ENCODE measurements at places on chromosomes 6 and 20.

GRCh38 chr20:60362531-60362930 is 404.3 kb downstream of the CDH26 start:
- no peaks in the 10 kb centered on the region for H3K36me3 ChIP-seq
- H3K4me3 ChIP-seq, result no peak overlapping the region
- no peaks in the 10 kb centered on the region for H3K4me1 ChIP-seq
- no peak for DNase-seq
- no peaks in the 10 kb centered on the region for H3K27me3 ChIP-seq
- H3K27ac ChIP-seq, result no peak overlapping the region

- no peak overlapping the region for H3K27ac ChIP-seq
- no peaks in the 10 kb centered on the region for H3K36me3 ChIP-seq
- peaks cover 14% of the 10 kb centered on the region for H3K4me1 ChIP-seq
Observed at GRCh38 chr20:41598719-41599118, 19.5 kb downstream of the CHD6 start.

GRCh38 chr6:119110601-119111548 is 32.4 kb upstream of the FAM184A start:
- no peaks in the 10 kb centered on the region for H3K27me3 ChIP-seq
- H3K27ac ChIP-seq, result no peak overlapping the region
- no peaks in the 10 kb centered on the region for H3K4me1 ChIP-seq
- H3K4me3 ChIP-seq, result no peak overlapping the region

GRCh38 chr6:168113226-168113625 is 34.2 kb upstream of the FRMD1 start:
- H3K36me3 ChIP-seq, result no peaks in the 10 kb centered on the region
- no peaks in the 10 kb centered on the region for H3K27me3 ChIP-seq
- H3K4me1 ChIP-seq, result no peaks in the 10 kb centered on the region
- no peak for DNase-seq
- no peak overlapping the region for H3K4me3 ChIP-seq

- H3K27ac ChIP-seq, result no peak overlapping the region
- no peak overlapping the region for H3K4me3 ChIP-seq
- peaks cover 2% of the 10 kb centered on the region for H3K4me1 ChIP-seq
- DNase-seq, result no peak
- no peaks in the 10 kb centered on the region for H3K27me3 ChIP-seq
- peaks cover 14% of the 10 kb centered on the region for H3K36me3 ChIP-seq
Observed at GRCh38 chr6:108983151-108983550, 111.5 kb downstream of the SESN1 start.

DNA sequence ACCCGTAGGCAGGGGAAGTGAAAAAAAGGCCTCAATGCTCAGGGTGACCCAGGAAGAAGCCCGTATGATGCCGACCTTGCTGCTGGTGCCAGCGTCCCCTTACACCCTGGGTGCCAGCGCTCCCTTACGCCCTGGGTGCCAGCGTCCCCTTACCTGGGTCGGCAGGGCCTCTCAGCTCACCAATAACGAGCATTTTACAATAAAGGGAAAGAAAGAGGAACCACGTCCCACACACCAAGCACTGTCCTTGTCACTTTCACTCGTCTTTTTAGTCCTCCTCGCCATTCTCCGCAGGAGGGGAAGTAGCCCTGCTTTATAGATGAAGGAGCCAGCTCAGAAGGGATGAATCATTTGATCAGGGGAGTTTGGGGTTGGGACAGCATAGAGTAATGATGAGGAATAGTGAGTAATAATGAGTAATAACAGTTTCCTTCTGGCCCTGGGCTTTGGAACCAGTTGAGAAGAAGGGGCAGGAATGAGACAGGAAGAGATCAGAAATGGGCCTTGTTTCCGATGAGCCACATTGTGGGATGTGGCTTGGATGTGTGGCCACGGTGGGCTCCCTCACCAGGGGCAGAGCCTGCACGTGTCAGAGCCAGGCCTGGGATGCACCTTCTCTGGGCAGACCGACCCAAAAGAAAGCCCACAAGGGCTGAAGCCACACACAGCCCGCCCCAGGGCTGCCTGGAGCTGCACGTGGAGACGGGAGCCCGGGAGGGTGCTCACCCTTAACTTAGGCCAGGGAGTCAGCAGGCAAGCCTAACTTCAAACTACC is 75.7 kb downstream of the SYNJ2 start:
- no peak for DNase-seq
- H3K36me3 ChIP-seq, result no peaks in the 10 kb centered on the region
- no peaks in the 10 kb centered on the region for H3K27me3 ChIP-seq
- peaks cover 28% of the 10 kb centered on the region for H3K4me1 ChIP-seq
- H3K27ac ChIP-seq, result no peak overlapping the region

DNA sequence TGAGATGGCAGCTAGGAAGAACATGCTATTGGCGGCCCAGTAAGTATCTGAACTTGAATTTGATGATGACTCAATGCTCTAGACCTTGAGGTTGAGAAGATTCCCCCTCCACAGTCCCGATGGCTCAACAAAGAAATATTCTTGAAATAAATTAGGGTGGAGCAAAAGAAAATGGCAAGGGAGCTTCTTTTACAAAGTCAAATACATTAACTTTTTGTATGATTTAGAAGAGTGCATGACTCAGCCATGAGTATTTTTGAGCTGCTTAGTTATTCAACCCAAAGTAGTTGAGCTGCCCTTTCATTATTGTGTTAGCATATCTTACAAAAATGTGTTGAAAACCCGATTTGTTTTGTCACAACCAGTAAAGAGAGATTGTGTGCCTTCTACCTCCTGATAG is 7.6 kb downstream of the TFAP2C start:
- no peak for DNase-seq
- no peak overlapping the region for H3K4me3 ChIP-seq
- peaks cover 6% of the 10 kb centered on the region for H3K36me3 ChIP-seq
- peaks cover 12% of the 10 kb centered on the region for H3K4me1 ChIP-seq
- H3K27me3 ChIP-seq, result no peaks in the 10 kb centered on the region

DNA sequence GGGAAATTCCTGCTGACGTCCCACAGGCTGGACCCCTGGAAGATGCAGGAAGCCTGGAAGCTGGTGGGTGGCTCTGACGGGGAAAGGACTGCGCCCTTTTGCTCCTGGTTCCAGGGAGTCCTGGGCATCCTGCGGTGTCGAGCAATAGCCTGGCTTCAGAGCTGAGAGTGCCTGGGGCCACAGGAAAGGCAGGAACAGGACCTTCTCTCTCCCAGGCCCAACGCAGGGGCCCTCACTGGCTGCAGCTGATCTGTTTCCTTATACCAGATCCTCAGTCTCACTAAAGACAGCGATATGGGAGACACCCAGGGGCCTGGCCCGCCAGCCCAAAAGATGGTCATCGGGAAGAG is 1.4 kb downstream of the B3GALT4 start:
- H3K4me1 ChIP-seq, result peaks cover 34% of the 10 kb centered on the region
- H3K36me3 ChIP-seq, result peaks cover 20% of the 10 kb centered on the region
- no peaks in the 10 kb centered on the region for H3K27me3 ChIP-seq
- no peak overlapping the region for H3K27ac ChIP-seq

DNA sequence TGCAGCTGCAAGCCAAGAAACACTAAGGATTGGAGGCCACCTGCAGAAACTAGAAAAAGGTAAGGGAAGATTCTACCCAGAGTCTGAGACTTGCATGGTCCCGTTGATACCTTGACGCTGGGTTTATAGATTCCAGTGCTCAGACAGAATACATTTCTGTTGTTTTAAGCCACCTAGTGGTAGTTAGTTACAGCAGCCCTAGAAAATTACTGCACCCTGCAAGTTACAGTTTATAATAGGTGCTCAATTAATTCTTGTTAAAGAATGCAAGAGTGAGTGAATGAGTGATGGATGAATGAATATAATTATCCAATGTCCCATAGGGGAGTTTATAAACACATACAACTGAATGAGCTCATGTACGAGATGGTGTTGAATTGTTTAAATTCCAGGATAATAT is 453.1 kb upstream of the SLC35B3 start:
- H3K27ac ChIP-seq, result no peak overlapping the region
- no peak for DNase-seq
- H3K36me3 ChIP-seq, result no peaks in the 10 kb centered on the region
- H3K4me3 ChIP-seq, result no peak overlapping the region

DNA sequence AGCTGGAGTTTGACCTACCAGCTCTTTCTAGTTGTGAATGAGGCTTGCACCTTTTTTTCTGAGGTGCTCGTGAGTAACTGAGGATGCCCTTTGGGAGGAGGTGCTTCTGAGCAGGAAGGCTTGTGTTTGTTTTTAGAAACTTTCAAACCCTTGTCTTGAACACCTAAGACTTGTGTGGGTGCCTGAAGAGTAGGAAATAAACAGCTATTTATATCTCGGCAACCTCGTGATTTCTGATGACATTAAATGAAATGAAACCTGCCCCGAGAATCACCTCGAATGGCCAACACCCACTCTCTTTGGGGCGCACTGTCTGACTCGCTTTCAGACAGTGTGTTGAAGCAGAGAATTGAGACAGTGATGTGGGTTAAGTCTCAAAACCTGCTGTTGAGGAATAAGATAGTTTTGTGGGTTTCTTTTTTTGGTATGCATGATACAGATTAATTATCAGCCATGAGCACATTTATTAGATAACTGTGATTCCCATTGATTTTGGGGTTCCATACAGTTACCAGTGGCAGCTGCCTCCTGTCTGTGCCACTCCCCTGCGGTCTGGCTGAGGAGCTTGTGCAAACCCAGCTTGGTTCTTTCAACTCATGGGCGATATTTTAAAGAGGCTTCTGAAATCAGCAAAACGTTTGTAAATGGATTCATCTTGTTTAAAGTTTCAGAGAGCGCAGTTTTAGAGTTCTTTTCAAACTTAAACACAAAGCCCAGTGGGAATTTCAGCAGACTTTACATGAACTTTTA is 8.4 kb downstream of the IRF4 start:
- no peaks in the 10 kb centered on the region for H3K27me3 ChIP-seq
- H3K27ac ChIP-seq, result no peak overlapping the region
- H3K36me3 ChIP-seq, result no peaks in the 10 kb centered on the region
- DNase-seq, result no peak
- no peak overlapping the region for H3K4me3 ChIP-seq

DNA sequence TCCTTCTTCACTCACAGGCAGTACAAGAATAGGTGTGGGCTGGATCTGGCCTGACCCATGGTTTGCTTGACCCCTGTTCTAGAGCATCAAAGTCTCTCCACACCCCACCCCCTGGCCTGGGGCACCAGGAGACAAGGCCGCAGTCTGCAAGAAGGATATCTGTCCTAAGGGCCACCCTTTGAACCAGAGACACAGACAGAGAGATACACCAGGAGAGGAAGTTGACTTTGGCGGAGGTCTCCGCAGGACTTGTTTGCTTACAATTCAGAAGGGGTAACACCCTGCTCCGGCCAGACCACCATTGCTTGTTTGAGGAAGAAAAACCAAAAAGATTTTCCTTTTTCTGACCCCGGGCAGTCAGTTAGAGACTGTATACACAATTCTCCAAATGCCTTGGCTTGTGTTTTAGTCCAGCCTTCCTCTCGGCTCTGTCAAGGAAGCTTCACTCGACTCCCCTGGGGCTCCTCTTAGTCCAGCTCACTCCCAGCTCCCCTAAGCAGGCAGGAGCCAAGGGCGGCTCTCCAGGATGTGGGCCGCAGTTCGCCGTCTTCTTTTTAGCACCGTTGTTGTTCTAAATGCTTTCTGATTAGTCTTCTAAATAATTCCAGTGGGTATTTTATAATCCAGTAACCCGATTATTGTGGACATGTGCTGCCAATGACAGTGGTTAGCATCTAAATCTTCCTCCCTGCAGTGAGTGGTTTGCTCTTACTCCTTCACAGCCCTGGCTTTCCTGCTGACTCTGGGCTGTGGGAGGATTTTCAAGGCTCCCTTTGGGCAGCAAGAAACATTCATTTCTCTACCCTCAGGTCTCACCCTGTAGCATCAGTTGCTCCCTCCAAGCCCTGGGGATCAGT is 58.6 kb upstream of the MRPS10 start:
- H3K4me3 ChIP-seq, result no peak overlapping the region
- H3K27ac ChIP-seq, result no peak overlapping the region
- H3K4me1 ChIP-seq, result peaks cover 27% of the 10 kb centered on the region
- no peak for DNase-seq
- no peaks in the 10 kb centered on the region for H3K27me3 ChIP-seq

DNA sequence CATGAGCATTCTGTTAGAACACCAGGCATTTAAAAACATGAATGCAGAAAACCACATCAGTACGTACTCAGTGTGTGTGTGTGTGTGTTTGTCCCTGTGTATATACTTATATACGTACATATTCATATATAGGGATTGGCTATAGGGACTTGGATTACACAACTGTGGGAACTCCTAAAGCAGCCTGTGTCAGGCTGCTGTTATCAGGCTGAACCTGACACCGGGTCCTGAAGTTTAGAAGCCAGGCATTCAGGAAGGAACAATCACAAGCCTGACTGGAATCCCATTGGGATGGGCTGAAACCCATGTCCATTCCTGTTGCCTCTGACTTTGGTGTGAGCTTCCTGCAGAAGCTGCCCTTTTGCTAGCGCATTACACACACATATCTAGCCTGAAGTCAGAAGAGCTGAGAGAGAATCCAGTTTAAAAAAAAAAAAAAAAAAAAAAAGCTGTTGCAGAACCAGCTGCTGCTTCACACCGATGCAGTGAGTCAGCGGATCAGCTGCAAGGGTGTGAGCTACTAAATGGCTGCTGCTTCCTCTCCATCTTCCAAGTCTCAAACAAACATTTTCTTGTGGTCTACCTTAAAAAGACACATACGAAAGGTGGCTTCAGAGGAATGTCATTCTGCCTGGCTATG is 348.1 kb downstream of the THBS2 start:
- H3K27ac ChIP-seq, result no peak overlapping the region
- no peaks in the 10 kb centered on the region for H3K27me3 ChIP-seq
- H3K36me3 ChIP-seq, result no peaks in the 10 kb centered on the region

- H3K4me3 ChIP-seq, result no peak overlapping the region
- no peaks in the 10 kb centered on the region for H3K36me3 ChIP-seq
- H3K27me3 ChIP-seq, result no peaks in the 10 kb centered on the region
- H3K4me1 ChIP-seq, result no peaks in the 10 kb centered on the region
- H3K27ac ChIP-seq, result no peak overlapping the region
Observed at GRCh38 chr20:3447321-3447720, 23.5 kb upstream of the ATRN start.

DNA sequence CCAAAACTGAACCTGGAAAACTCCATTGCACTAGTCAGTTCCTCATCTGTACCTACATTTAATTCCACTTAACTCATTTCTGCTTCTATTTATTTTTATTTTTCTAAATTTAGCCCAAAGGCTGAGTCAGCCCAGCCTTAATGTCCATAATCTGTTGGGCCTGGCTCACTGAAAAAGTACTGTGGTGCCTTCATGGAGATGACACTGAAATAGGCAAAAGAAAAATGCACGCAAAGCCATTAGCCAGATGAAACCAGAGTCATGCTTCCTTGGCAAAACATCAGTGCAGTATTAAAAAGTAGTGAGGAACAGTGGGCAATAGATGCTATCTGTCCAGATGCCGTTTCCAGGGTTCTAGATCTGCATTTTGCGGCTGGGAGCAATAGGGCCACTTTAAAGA is 14.7 kb upstream of the PLCB4 start:
- no peak overlapping the region for H3K27ac ChIP-seq
- H3K4me3 ChIP-seq, result no peak overlapping the region
- no peaks in the 10 kb centered on the region for H3K4me1 ChIP-seq
- H3K27me3 ChIP-seq, result no peaks in the 10 kb centered on the region
